ENCODE measurements at places on chromosomes 16 and 17.

GRCh38 chr17:80644536-80644935, 99.9 kb downstream of the RPTOR start:
- no peak for DNase-seq

DNA sequence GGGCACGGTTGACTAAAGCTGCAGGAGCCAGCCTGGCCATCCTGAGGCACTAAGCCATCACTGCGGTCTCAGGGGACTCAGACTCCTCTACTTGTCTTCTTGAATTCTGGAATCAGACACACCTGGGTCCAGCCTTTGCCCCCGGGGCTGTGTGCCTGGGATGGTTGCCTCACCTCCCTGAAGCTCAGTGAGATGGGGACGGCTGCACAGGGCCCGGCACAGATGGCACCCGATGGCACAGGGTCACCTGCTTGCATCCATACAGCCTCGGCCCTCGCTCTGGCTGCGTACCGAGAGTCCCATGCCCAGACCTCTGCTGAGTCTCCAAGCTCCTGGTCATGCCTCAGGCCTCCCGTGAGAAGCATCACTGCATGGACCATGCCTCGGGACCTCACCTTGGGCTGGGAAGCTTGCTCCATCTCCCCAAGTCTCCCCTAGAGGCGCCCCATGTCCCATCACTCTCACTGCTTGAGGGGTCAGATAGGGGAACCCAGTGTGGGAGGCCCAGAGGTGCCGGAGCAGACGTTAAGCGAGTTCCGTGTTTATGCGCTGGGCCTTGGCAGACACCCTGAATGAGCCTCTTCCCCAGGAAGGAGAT, 316.3 kb downstream of the SEC14L1 start:
- no peak for DNase-seq

DNA sequence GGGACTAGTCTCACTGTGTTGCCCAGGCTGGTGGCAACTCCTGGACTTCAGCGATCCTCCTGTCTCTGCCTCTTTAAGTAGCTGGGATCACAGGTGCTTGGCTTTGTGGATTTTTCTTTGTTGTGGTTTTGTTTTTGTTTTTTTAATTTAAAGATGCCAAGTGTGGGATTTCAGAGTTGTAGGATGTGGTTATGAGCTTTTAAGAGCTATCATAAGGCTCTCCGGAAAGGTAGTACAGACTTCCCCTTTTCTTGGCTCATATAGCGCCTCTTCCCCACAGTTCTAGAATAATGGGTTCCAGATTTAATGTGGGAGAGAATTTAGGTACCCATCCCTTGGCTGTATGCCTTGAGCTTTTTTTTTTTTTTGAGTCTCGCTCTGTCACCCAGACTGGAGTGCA, 17.1 kb downstream of the AKAP1 start:
- DNase-seq: no peak

GRCh38 chr16:88907768-88908167, 41.3 kb upstream of the PABPN1L start:
- no peak for DNase-seq

Data from activated CD4-positive, alpha-beta T cell treated with anti-CD3 and anti-CD28 coated beads for 4 hours (primary cell).